ENCODE measurements at places on chromosomes 5 and 9.

DNA sequence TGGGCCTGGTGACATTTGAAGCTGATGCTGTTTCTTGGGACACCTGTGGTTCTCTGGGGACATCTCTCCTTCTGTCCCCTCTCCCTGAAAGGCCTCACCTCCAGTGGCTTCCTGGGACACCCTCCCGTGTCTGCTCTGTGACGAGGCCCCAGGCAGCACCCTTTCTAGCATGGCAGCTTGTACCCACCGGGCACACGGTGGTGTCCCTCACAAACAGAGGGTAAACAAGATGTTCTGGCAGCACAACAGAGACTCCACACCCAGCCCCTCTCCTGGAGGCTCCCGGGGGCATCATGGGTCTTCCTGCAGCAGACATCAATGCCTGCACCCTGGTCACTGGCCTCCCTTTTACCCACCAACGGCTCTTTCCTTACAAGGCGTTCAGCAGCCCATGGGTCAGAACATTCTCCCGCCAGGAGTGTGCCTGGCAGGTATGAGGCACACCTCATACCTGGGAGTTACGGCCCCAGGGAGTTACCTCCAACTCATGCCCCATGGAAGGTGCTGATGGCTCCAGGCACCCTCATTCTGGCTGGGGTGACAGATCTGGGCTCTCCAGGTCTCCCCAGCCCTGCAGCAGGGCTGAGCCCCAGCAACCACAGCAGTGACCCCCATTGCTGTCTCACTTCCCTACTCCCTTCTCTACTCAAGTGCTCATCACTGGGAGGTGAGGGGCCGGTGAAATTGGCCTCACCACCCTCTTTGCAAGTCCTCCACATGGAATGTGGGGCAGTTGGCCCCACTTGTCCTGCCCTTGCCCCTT is 51.1 kb downstream of the BARX1 start:
- DNase-seq: no peak

- no peak for DNase-seq
Observed at GRCh38 chr9:74284581-74285450, 212.3 kb upstream of the RORB start.

DNA sequence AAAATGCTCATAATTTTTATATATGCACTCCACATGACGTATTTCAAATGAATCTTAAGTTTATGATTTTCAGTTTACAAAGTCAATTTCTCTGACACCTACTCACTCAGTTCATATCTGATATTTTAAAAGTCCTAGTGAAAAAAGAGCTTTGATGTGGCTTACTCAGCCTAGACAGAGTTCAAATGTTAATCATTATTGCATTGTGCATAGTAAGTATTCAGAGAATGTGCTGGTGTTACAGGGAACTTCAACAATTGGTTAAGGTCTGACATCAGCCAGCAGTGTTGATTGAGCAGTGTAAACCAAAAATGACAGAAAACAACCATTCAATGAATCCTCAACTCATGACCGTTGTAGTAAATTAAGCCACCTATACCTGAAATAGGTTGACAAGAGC is 147.2 kb upstream of the LHFPL2 start:
- DNase-seq: no peak

GRCh38 chr9:129587487-129588262 is 33.2 kb downstream of the C9orf50 start:
- no peak for DNase-seq

DNA sequence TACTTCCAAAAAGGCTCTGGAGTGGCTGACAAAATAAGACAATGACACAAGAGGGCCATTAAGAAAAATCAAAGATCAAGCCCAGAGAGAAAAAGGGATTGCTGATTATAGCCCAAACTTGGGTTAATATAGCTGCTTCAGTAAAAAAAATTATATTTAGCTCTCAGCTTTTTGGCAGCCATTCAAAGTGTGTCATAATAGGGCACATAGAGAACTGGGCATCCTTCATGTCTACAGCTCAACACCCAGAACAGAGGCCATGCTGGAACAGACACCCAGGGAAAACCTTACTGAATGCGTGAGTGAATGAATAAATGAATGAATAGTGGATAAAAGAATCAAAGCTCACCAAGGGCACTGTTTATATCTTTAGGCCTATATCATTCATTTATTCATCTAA is 110.1 kb downstream of the SLIT3 start:
- DNase-seq: no peak

DNA sequence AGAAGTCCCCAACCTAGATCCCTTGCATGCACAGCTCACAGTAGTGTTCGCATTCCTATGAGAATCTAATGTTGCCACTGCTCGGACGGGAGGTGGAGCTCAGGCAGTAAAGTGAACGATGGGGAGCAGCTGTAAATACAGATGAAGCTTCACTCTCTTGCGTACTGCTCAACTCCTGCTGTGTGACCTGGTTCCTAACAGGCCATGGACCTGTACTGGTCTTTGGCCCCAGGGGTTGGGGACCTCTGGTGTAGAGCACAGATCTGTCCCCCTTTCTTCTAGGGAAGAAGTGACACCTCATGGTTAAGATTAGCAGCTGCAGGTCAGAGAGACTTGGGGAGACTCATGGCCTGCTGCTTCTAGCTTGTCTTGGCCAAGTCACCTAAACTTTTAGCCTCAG is 7.1 kb downstream of the ARHGEF28 start:
- DNase-seq: no peak

DNA sequence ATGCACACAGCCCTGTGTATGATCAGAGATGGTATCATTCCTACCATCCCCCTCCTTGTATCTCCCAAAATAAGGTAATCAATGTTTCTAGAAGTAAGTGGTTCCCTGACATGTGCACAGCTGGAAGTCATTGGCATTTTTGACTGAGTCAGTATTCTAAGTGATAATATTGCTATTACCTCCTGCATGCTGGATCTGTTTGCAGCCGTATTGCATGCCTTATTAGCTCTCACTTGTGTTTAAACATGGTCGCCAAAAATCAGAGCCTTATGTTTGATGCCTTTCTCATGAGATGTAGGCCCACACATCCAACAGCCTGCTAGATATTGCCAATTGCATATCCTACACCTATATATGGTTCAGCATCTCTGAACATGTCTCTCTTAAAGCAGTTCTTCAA is 254.3 kb downstream of the CDH12 start:
- no peak for DNase-seq

- no peak for DNase-seq
Observed at GRCh38 chr5:103938146-103938695, 375.6 kb upstream of the NUDT12 start.

DNA sequence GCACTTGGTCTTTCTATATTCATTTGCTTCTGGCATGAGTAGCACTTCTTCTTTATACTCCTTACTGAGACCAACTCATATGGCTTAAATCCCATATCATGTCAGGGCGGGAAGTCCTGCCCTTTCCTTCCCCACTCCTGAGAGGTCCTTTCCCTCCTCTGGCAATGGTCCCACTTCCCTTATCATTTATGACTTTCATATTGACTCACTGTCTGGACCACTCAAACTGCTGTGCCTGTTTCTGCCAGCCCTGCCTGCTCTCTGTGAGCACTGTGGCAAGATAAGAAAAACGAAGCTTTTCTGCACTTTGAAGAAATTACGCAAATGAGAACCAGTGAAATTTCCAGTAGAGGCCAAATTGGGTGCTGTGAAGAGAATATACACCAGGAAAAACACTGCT is 58.1 kb downstream of the ZNF474 start:
- DNase-seq: no peak

- no peak for DNase-seq
Observed at GRCh38 chr5:108729242-108729615, 18.5 kb upstream of the FER start.
